T-helper 2 cell treated with Interferon-gamma antibody and Interleukin-4, amounts not matched to agents 100 ng/mL and 5 ng/mL, for 36 hours (primary cell): ENCODE measurements at places on chromosomes 4 and X. TPM values are rescaled to one million over a fixed set of nuclear protein-coding genes. Genes with fewer than 3 reads are reported as not detected.

NLRP2B gene
- not detected in 2 replicates for total RNA-seq

TET2 gene
- total RNA-seq, result 23.4 and 25.4 TPM in 2 replicates

ARHGEF9 gene
- 18.8 and 22.5 TPM in 2 replicates for total RNA-seq

TEC gene
- 0.73 and 1.1 TPM in 2 replicates for total RNA-seq

XPNPEP2 gene
- 0.48 and 0.82 TPM in 2 replicates for total RNA-seq

CXorf58 gene
- not detected in 2 replicates for total RNA-seq

MAGEA2B gene
- total RNA-seq, result not detected in 2 replicates

PRAF2 gene
- 15.6 and 19.0 TPM in 2 replicates for total RNA-seq

TBC1D8B gene
- total RNA-seq, result 0.32 and 0.36 TPM in 2 replicates
